ENCODE measurements at places on chromosomes 2 and 18.

- DNase-seq: no peak
These were observed 25.0 kb upstream of the DNAH6 start for GRCh38 chr2:84491256-84491655.

GRCh38 chr18:48021273-48021914 lies 90.9 kb upstream of the SMAD2 start:
- no peak for DNase-seq

- no peak for DNase-seq
These were observed 73.9 kb upstream of the SLC14A2 start for GRCh38 chr18:45541421-45541820.

GRCh38 chr2:25955869-25956535 lies 26.3 kb downstream of the KIF3C start:
- no peak for DNase-seq

DNA sequence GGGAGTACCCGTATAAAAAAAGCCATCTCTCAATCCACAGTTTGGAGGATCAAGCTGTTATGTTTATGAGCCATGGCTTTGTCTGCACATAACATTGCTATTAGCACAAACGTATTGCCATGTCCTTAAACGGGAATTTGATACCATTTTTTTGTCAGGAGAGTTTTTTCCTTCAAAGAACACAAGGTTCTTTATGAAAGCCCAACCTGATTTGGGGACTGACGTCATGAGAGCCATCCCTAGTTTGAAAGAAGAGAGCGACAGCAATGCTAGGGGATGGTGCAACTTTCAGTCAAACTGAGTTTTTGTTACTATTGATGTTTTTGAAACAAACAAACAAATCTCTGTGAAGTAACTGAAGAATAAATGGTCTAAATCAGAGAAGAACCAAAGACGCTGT lies 376.6 kb downstream of the EIPR1 start:
- no peak for DNase-seq

- DNase-seq: no peak
These were observed 4.7 kb downstream of the SNORC start for GRCh38 chr2:232874677-232875223.

GRCh38 chr2:26457251-26457666 lies 20.7 kb downstream of the OTOF start:
- DNase-seq: no peak

DNA sequence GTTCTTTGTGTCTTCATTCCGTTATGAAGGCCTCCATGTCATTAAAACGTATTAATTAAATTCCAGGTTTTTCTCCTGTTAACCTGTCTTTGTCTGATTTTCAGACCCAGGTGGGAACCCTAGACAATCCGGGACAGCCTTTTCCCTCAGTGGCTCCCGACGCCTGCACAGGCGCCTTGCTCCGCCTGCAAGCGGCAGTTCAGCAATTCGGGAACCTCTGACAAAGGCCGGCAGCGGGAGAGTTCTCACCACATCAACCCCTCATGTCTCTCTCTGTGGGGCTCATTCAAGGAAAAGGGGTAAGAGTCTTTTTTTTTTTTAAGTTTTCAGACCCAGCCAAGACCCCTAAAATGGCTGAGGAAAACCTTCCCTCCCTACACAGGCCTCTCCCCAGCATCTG lies 259.8 kb upstream of the SALL3 start:
- no peak for DNase-seq

- no peak for DNase-seq
These were observed 35.0 kb downstream of the SMARCAL1 start for GRCh38 chr2:216447293-216447692.

DNA sequence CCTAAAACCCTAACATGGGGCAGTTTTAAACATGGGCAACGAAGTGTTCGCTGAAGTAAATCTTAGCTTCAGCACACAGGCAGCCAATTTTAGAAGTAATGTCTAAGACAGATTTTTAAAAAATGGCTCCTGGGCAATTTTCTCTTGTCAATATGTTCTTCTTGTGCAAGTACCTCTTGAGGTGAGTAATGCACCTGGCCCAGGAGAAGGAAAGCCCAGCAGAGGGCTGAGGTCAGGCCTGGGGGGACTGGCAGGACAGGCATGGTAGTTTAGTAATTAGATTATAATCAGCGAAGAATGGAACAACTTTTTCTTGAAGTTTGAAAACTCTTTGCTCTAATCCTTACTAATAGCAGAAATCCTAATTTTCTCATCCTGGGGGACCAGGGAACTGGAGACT lies 77.6 kb downstream of the SPRED2 start:
- DNase-seq: no peak

GRCh38 chr2:100416935-100417710 lies at the start of gene CHST10:
TSS of gene CHST10 (minus strand) at chr2:100417668. CDS start at chr2:100406675, 10,993 bp downstream.
- no peak for DNase-seq

- DNase-seq: no peak
These were observed 382.3 kb upstream of the CRIM1 start for GRCh38 chr2:35973132-35973736.

- DNase-seq: no peak
These were observed 109.1 kb upstream of the CTDP1 start for GRCh38 chr18:79570266-79571201.

DNA sequence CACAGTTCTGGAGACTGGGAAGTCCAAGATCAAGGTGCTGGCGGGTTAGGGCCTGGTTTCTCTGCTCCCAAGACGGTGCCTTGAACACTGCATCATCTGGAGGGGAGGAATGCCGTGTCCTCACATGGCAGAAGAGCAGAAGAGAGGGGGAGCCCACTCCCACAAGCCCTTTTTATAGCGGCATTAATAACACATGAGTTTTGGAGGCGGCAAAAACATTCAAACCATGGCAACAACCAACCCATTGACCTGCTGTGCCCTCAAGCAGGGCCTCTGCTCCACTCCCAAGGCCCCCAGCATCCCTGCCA lies 62.0 kb downstream of the SMAD7 start:
- no peak for DNase-seq

DNA sequence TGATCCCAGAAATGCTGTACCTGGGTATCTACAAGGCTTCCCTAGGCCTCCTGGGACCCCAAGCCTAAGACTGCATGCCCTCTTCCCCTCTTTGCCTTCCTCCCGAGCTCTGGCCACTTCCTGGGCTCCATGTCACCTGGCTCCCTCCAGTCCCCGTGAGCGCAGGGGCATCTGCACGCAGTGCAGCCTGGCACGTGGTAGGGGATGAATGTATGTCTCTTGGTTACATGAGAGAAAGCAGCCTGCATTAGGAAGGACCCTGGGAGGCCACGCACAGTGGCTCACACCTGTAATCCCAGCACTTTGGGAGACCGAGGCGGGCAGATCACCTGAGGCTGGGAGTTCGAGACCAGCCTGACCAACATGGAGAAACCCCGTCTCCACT lies 15.8 kb downstream of the PASK start:
- DNase-seq: no peak
